ENCODE measurements at places on chromosomes 13 and 19. TPM values are rescaled to one million over a fixed set of nuclear protein-coding genes. Genes with fewer than 3 reads are reported as not detected.

LRRC4B gene
- not detected for total RNA-seq

CBLC gene
- not detected for total RNA-seq

VSIG10L gene
- total RNA-seq: 2.4 TPM

HOOK2 gene
- 14.6 TPM for total RNA-seq

ZNF486 gene
- 4.5 TPM for total RNA-seq

POU2F2 gene
- 28.1 TPM for total RNA-seq
